ENCODE measurements at places on chromosomes 6 and 20.

- no peak for DNase-seq
Measured at GRCh38 chr6:87909849-87910248, 137.8 kb upstream of the SPACA1 start.

- no peak for DNase-seq
Measured at GRCh38 chr20:16583474-16583873, 10.2 kb upstream of the KIF16B start.

DNA sequence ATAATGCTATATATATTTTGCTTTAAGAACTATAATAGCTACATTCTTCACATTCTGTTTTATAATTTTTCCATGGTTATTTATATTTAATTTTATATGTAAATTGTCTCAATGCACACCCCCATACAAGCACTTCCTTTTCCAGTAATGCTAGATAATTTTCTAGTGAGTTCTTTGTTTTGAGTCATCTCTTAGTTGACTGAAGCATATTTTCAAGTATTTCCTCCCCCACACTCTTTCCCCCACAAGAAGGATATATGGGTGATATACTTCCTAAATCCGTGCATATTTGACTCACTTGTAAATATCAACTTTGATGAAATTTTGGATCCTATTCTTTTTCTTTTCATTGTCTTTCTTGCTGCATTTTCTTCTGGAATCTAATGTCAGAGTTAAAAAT, 82.1 kb upstream of the SRSF6 start:
- no peak for DNase-seq

DNA sequence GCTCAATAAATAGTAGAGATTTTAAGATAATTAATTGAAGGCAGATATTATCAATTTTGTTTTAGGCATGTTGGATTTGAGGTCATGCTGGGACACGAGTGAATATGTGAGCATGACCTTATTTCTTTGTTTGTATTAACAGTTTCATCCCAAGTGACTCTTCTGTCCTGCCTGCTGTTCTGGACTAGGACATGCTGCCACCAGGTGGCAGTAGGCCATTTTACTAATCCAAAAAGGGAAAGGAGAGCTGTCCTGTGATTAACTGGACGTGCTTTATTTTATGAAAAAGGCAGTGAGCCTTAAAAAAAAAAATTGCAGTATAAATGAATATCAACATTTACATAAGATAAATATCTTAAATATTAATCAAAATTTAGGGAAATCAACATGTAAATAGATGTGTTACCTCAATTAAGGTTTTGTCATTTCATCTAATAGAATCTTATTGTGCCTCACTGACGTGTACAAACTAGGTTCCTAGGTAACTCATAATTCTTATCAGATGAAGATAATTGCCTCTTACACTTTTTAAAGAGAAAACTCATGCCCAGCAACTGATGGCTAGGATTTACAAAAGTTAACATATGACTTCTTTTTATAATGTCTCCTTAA, 49.8 kb downstream of the FRK start:
- DNase-seq: peak; percentile 53

DNA sequence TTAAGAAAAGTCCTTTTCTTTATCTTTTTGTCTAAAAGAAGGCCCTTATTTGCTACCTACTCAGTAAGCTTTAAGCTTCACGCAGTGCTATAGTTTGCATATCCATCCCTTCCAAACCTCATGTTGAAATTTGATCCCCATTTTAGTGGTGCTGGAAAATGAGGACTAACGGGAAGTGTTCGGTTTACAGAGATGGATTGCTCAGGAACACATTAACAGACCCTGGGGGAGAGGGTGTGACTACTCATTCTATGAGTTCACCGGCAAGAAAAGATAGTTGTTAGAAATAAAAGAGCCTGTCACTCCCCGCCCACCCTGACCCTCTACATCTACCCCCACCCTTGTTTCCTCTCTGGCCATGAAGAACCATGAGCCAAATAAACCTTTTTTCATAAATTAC, 546.2 kb downstream of the MEI4 start:
- DNase-seq: no peak

GRCh38 chr6:2938632-2939083, 32.7 kb downstream of the SERPINB6 start:
- DNase-seq: no peak

DNA sequence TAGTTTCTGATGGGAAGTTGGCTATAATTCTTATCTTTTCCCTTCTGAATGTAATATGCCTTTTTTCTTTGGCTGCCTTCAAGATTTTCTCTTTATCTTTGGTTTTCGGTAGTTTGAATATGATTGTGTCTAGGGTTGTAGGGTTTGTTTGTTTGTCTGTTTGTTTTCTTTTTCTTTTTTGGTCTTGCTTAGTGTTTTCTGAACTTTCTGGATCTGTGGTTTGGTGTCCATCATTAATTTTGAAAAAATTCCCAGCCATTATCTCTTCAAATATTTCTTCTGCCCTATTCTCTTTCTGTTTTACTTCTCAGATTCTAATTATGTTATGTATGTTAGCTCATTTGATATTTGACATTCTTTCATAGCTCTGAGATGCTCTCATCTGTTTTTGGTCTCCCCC, 79.4 kb downstream of the CHMP4B start:
- no peak for DNase-seq

DNA sequence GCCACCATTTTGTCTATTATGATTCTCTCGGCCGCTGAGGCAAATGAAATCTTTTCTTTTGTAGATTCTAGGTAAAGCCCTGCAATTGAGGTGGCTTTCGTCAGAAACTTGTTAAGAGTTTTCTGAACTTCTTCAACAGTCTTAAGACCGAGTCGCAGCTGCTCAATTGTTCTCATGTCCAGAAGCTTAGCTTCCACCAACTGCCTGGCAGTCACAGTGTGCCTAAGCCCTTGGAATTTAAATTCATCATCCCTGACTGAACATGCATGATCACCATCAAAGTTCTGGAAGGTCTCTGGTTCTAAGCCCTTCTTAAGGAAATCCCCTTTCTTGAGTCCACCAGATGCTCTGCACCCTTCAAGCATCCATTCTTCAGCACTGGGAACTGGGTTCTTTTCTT, 25.7 kb downstream of the DST start:
- no peak for DNase-seq

GRCh38 chr6:118789419-118789818, 104.5 kb upstream of the ASF1A start:
- no peak for DNase-seq

- DNase-seq: no peak
Measured at GRCh38 chr6:35776364-35777215, at the start of gene CLPSL2. Gene CLPSL2, plus strand, starts transcription at chr6:35776598. Its CDS starts 21 bp downstream, at chr6:35776619.

GRCh38 chr6:63789699-63790098, 154.1 kb downstream of the PHF3 start:
- no peak for DNase-seq

GRCh38 chr6:161954077-161954476, 680.2 kb upstream of the AGPAT4 start:
- DNase-seq: no peak

- no peak for DNase-seq
Measured at GRCh38 chr20:14947946-14948345, 610.5 kb upstream of the FLRT3 start.

DNA sequence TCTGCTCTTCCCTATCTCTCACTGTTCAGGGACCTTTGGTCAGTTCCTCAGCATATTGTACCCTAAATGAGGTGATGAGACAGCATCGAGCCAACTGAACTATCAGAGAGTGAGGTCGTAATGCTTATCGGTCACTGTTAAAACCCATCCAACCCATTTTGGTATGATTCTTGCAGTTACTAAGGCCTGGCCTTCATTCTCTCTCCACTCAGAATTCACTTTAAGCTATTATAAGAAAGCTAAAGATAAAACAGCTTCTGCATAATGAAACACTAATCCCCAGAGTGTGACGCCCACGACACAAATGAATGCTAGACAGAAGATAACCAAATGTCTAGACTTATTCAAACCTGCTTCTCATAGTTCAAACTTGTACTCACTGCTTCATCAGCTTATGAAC, 175.8 kb downstream of the GMPR start:
- no peak for DNase-seq

- no peak for DNase-seq
Measured at GRCh38 chr20:15834857-15835256, 738.4 kb downstream of the KIF16B start.

- no peak for DNase-seq
Measured at GRCh38 chr6:153941768-153942167, 97.3 kb upstream of the OPRM1 start.

GRCh38 chr6:26312096-26312463, 52.9 kb upstream of the BTN3A2 start:
- no peak for DNase-seq

DNA sequence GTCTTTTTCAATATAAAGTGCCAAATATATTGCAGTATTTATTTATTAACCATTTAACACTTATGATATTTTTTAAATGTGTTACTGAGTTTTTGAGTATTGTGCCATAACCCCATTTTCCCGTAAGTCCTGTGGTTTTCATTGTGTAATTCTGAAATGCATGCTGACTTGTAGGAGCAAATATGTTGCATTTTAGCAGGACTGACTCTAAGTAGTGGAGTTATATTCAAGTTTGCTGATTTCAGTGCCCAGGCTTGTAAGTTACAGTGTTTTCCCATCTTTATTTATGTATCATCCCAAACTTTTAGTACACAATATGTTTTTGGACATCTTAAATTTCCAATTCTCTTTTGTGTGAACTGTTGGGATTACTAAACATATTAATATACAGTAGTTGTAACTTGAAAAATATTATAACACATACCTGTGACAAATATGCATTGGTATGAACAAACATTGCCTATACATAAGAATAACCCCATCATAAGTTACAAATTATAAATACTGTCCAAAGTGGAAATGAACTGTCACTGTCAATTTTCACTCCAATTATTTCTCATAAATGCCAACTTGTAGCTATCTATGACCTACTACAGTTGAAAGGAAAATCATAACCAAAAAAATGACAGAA, 179.3 kb upstream of the RUNX2 start:
- DNase-seq: no peak
